ENCODE measurements at places on chromosomes 3 and 15.

- DNase-seq: no peak
These were observed 18.1 kb upstream of the SCN10A start for GRCh38 chr3:38834110-38834509.

DNA sequence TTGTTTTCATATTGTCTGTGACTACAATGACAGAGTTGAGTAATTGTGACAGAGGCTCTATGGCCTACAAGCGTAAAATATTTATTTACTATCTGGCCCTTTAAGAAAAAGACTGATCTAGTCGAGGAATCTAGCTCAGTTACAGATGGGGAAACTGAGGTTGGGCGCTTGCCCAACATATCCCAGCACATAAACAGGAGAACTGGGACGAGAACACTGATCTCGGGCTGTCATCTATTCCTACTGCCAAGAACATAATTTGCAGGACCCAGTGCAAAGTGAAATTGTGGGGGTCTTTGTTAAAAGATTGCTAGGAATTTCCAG, 1.9 kb downstream of the FES start:
- DNase-seq: no peak

DNA sequence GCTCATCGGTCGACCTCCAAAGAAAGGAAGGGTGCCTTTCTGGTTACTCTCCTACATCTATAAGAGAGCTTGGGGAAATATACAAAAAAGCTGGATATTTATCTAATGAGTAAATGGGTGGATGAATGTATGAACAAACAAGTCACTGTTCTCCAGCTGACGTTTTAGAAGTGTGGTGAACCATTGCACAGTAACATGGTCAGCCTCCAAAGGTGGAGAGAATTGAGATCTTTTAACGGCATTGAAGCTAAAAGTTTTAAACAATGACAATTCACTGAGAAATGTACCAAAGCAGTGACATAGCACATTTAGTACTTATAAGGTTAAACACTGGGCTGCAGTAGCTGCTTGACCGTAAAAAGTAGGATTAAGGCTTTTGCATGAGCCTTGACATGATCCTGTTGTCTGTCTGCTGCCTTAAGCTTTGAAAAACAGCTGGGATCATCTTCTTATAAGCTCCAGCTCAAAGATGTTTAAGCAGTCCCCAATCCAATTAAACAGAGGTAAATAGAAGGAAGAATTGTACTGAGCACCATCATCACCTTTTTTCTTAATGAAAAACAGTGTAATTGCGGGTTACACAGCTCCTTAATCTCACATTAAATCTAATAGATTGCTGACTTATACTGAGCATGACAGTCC, 222.9 kb downstream of the WDR72 start:
- DNase-seq: no peak

GRCh38 chr15:88681610-88682221, 42.9 kb downstream of the ISG20 start:
- no peak for DNase-seq

GRCh38 chr3:159249472-159250174, 447.8 kb downstream of the MFSD1 start:
- DNase-seq: no peak

DNA sequence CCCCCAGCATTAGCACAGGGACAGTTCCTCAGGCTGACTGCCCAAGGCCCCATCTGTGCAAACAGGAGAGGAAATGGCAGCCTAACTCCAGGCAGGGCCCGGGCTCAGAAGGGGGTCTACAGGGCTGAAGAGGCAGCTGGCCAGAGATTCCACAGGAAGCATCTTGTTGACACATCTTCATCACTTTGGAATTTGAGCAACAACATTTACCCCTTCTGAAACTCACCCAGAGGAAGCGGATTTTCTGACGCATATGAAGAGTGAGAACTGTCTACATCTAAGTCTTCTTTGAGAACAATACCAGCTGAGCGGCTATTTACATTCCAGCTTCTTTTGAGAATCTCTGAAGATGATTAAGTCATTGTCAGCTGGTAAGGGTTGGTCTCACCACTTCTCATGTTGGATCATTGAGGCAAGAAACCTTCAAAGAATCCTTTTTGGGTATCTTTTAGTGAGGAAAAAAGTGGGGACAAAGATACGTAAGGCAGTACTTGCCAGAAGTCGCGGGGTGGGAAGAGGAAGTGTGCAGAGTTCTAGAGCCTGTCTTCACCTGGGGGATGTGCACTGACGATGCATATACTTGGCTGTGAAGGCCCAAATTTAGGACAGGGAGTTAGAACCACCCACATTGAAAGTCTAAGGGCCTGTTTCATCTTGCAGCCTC, 25.4 kb upstream of the SRP14 start:
- DNase-seq: no peak

DNA sequence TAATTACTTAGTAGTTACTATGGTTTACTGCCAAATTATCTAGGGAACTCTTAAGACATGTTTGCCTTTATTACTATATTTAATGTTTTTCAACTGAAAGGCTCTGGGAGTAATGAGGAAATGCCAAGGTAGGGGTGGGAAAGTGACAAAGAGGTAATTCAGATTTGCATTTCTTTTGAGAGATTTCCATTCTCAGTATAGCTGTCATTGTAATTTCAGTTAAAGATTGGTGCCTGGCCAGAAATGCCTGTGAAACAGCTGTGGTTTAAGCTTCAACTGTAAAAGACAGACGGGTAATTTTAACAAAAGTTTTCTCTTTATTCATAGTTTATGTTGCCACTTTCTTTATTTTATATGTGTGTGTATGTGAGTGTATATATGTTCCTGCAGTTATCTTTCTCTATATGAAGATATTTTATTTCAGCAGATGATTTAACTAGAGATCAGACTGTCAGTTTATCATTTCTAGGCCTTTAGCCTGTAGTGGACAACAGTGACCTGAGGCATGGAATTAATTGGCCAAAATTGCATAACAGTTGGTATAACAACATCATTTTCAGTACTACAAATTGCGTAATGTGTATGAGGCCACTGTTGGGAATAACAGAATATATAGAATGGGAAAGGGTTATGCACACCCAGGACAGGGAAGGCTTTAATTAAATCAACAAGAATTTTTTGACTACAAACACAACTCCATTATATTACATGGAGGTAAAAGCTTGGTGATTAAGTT, 119.0 kb downstream of the BBX start:
- no peak for DNase-seq

DNA sequence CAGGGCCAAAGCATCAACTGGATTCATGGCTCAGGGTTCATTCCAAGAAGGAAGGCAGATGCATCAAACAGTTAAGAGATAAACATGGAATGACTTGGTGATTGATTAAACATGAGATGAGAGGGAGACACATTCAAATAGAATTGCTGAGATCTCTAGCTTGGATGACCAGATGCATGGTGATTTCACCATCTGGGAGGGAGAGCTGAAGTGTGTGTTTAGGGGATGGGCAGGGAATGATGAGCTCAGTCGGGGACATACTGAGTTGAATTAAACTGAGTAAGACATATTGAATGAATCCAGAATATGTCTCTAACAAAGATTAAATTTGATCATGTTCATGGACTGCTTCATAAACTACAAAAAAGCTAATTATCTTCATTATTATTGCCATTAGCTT, 35.5 kb downstream of the CADPS start:
- no peak for DNase-seq

DNA sequence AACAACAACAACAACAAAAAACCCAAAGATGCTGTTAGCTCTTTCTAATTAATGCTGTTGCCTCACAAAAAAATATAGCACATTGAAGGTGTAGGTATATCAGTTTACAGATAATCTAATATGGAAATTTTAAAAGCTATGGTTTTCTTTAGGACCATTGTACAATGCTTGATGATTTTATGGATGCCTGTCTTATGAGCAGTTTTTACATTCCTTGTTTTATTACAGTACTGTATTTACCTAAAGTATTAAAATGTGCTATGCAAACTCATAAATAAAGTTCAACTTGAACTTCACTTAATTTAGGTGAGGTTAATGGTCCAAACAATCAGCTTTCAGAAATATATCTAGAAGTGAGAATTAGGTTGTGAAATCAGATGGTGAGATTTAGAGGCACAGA, 212.2 kb upstream of the GOLIM4 start:
- no peak for DNase-seq

GRCh38 chr15:44735482-44736180, 697 bp upstream of the TRIM69 start:
- no peak for DNase-seq

- no peak for DNase-seq
These were observed 289.2 kb downstream of the CHST2 start for GRCh38 chr3:143408771-143409170.

GRCh38 chr15:48147358-48147757, 26.6 kb downstream of the SLC24A5 start:
- DNase-seq: no peak
